ENCODE measurements at places on chromosomes 3 and 15. TPM values are rescaled to one million over a fixed set of nuclear protein-coding genes. Genes with fewer than 3 reads are reported as not detected.

- ATAC-seq = no peak
These were observed 4.9 kb upstream of the ALAS1 start for GRCh38 chr3:52193065-52193464.

DNA sequence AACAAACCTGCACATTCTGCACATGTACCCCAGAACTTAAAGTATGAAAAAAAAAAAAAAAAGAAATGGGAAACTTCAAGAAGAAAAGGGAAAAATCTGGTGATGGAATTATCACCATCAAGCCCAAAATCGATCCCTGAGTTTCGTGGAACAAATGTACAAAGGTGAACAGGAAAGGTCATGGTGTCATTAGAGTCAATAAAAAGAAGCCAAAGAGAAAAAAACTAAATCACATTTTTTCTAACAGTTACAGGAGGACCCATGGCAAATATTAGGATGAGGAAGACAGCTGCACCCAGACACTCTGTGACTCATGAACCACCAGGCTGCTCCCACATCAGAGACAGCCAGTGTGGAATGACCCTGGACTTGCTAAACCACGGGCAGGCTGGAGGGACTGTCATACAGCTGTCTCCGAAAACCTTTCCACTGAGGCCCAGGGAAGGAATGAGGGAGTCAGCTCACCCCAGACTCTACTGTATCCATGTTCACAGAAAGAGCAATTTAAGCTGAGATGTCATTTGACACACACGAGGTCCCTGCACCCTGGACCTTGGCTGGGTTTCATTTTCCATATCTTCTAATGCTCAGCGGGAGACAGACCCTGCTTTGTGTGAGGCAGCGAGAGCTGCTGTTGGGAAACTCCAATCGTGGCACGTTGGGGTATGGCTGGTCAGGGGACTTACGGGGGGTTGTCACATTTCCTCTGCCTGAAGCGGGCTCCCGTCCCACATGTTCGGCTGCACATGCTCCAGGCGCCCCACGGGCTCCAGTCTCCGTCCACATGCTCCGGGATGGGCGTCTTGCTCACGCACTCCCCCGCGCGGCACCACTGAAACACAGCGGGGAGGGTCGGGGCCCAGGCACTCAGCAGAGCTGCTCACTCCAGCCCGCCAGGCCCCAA, 210.2 kb downstream of the ADAMTS17 start:
- ATAC-seq = no peak

GRCh38 chr3:81624756-81625155, 136.7 kb downstream of the GBE1 start:
- ATAC-seq = no peak

- ATAC-seq = no peak
These were observed 78.5 kb upstream of the RBMS3 start for GRCh38 chr3:29202378-29202777.

DNA sequence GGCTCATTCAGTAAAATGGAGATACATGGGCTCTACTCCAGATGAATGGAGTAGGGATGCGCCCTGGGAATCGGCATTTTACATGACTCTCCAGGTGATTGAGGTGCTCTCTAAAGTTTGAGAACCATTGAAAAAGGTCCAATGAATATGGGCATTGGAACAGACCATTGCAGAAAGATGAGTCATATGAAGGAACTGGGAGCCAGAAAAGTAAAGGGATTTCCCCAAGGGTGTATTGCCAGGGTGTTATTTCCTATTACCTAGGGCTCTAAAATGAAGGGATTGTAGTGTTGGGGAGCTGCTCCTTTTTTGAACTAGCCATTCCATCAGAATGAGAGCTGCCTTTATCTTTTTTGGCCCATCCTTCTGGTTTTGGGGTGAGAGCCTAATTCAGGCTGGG, 21.7 kb downstream of the CLDN11 start:
- peak; percentile 64 for ATAC-seq

- no peak for ATAC-seq
These were observed 3.5 kb upstream of the UCN2 start for GRCh38 chr3:48567090-48567489.

DNA sequence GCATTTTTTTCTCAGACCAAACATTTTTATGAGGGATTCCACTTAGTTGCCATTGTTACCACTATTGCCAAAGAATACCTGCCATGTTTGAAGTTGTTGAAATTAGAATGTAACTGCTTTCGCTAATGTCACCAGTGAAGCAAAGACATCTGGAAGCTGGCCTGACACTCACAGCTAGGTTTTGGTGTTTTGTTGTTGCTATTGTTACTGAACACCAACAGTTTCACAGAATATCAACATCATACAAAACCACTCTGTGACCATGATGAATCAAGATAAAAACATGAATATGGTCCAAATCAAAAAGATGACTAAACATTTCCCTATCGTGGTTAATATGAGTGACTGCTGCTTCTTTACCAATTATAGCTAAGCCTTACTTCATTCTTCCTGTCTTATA, 6.9 kb upstream of the CFAP20DC start:
- ATAC-seq = no peak

DNA sequence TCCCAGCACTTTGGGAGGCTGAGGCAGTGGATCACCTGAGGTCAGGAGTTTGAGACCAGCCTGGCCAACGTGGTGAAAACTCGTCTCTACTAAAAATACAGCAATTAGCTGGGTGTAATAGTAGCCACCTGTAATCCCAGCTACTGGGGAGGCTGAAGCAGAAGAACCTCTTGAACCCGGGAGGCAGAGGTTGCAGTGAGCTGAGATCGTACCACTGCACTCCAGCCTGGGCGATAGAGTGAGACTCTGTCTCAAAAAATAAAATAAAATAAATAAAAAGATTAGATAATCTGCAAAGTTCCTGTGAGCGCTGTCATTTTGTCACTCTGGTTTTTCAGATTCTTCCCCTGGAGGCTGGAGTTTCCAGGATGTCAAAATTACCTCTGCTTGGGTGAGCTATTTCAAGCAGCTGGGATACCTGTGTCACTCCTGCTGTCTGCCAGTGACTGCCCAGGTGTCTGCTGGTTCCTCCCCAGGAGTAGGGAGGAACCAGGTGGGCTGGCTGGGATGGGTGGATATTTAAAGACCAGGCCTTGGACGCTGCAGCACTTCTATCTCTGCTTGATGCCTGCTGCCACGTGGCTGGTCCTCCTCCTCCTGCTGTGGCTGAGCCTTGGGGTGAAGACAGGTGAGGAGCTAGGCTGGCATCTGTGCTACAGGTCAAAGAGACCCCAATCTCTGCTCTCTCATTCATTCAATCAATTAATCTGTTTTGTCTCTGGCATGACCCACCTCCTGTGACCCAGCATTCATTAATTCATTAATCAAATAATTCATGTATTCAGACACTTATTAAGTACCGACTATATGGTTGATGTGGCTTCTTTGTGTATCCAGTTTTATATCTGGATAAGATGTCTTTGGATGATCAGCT, 19.5 kb upstream of the MUC20 start:
- ATAC-seq = no peak

- ATAC-seq = no peak
These were observed 9.2 kb downstream of the PLSCR4 start for GRCh38 chr3:146241523-146242240.

DNA sequence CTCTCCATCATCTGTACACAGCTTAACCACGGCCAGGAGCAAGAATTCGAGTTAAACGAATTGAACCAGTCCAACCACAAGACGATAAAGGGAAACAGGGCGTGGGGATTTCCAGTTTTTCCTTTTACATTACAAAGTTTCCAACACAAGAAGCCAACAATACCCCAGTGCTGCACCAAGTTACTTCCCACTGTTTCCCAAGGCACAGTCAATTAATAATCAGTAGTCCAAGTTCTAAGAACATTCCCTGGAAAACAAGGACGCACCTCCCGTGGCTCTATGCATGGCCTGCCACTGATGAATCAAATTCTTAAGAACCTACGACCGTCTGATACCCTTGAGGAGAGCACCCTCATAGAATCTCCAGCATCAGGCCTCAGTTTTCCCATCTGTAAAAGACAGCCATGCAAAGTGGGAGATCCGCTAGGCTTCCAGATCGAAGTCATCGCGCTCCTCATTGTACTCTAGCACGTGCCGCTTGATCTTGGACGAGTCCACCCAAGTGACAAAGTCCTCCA, 774 bp downstream of the IMP3 start:
- ATAC-seq = no peak

- no peak for ATAC-seq
These were observed 272.9 kb upstream of the KCNMB2 start for GRCh38 chr3:178263236-178263916.

- no peak for ATAC-seq
These were observed 368.7 kb downstream of the MFSD1 start for GRCh38 chr3:159170436-159171003.

GRCh38 chr3:32392536-32393302, 1.1 kb downstream of the CMTM7 start:
- ATAC-seq = peak; percentile 29

DNA sequence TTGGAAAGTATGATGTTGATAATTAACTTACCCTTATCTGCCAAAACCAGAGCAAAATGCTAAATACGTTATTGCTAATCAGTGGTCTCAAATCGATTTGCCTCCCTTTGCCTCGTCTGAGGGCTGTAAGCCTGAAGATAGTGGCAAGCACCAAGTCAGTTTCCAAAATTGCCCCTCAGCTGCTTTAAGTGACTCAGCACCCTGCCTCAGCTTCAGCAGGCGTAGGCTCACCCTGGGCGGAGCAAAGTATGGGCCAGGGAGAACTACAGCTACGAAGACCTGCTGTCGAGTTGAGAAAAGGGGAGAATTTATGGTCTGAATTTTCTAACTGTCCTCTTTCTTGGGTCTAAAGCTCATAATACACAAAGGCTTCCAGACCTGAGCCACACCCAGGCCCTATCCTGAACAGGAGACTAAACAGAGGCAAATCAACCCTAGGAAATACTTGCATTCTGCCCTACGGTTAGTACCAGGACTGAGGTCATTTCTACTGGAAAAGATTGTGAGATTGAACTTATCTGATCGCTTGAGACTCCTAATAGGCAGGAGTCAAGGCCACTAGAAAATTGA, 59.7 kb downstream of the DCUN1D1 start:
- ATAC-seq = no peak

- ATAC-seq = peak; percentile 16
These were observed 52.0 kb upstream of the ULK4 start for GRCh38 chr3:42013691-42014457.

GRCh38 chr3:149894205-149894604, 76.5 kb downstream of the PFN2 start:
- no peak for ATAC-seq

- ATAC-seq = no peak
These were observed 109.2 kb downstream of the CD47 start for GRCh38 chr3:107981471-107982111.

DNA sequence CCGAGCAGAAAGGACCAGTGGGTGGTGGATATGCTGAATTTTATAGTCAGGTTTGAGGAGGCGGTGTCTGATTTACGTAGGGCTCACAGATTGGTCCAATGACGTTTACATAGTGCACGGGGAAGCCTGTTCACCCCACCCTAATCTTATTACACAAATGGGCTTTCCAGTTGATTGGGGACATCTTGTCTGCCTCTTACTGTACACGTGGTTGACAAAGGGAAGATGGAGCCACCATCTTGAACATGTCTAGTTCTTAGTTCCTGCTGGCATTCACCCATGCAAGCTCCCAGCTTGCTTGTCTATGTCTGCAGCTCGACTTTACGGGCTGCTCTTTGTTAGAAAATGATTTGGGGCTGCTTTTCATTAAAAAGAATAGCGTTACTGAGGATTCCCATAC, 332.0 kb upstream of the SLCO3A1 start:
- ATAC-seq = no peak

GRCh38 chr3:160448845-160449635, 546 bp downstream of the TRIM59 start:
- ATAC-seq = no peak

GRCh38 chr3:175070946-175071345, 211.8 kb downstream of the NAALADL2 start:
- no peak for ATAC-seq

Gene TEX55
- not detected for total RNA-seq

Gene RETNLB
- not detected for total RNA-seq

Gene IL17RE
- total RNA-seq = 3.4 TPM

Gene AHSG
- total RNA-seq = 0.11 TPM

Gene PP2D1
- total RNA-seq = 0.54 TPM

Gene NUP210
- total RNA-seq = 30.2 TPM

Gene MYO5C
- 0.69 TPM for total RNA-seq

Gene FAM107A
- 1.1 TPM for total RNA-seq

Gene EPHB3
- total RNA-seq = 7.4 TPM

Gene PSTPIP1
- 2.1 TPM for total RNA-seq

Gene MASP1
- total RNA-seq = 0.45 TPM

Gene ARGFX
- total RNA-seq = not detected

Gene LEKR1
- total RNA-seq = 1.2 TPM
